ENCODE measurements at places on chromosomes 3 and 15.

- DNase-seq = no peak
Measured at GRCh38 chr15:64152507-64153387, 1.2 kb downstream of the SNX22 start.

DNA sequence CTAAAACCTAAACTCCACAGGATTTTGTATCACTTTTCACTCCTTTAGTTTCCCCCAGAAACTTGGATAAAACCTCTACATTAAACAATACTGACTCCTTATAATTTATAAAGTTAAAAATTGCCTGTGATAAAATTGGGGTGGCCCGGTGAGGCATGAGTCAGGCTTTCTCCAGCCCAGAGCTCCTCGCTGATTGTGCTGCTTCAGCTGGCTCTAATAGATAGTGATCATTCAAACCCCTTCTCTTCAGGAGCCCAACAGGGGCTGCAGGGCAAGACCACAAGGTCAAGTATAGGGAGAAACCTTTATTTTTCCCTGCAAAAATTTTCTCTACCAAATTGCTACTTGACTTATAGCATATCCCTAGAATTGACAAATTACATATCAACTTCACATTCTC lies 308.2 kb downstream of the PLCL2 start:
- DNase-seq = no peak

DNA sequence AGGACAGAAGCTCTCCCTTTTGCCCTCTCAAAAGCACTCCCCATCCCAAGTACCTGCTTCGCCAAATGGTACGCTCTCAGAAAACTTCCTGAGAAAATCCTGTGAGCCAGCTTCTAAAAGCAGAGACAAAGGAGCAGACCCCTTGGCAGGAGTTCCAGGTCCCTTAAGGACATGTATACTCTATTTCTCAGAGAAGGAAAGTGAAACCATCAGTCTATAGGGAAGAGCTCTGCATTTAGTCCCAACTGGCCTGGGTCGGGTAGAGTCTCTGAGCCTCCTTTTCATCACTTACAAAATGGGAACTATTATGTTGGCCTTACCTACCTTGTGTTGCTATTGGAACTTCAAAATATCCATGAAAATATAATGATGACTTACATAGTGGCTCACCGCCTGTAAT lies 19.7 kb downstream of the DAPK2 start:
- DNase-seq = no peak

DNA sequence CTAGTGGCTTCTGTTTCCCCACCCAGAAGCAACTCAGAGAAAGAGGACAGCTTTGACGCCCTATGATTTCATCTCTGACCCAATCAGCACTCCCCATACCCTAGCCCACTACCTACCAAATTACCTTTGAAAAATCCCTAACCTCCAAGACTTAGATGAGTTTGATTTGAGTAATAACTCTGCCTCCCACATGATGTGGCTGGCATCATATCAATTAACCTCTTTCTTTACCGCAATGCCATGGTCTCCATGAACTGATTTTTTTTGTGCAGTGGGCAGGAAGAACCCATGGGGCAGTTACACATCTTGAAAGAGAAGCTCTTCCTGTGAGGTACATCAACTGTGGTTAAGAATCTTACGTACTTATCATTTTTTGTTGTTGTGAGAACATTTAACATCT lies 25.5 kb upstream of the APOD start:
- DNase-seq = no peak

DNA sequence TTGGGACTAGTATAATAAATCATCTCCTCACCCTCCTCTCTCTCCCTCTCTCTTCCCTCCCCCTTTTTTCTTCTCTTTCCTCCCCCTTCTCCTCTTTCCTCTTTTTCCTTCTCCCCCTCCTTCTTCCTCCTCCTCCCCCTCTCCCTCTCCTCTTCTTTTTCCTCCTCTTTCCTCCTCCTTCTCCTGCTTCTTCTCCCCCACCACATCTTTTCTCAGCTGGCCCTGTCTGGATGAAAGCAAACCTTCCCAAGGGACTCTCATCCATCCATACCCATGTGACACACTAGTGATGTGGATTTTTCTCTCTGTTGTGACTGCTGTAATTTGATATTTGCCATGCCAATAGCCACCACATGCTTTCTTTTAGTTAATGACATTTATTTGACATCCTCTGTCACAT lies 127.2 kb downstream of the EBLN2 start:
- no peak for DNase-seq

DNA sequence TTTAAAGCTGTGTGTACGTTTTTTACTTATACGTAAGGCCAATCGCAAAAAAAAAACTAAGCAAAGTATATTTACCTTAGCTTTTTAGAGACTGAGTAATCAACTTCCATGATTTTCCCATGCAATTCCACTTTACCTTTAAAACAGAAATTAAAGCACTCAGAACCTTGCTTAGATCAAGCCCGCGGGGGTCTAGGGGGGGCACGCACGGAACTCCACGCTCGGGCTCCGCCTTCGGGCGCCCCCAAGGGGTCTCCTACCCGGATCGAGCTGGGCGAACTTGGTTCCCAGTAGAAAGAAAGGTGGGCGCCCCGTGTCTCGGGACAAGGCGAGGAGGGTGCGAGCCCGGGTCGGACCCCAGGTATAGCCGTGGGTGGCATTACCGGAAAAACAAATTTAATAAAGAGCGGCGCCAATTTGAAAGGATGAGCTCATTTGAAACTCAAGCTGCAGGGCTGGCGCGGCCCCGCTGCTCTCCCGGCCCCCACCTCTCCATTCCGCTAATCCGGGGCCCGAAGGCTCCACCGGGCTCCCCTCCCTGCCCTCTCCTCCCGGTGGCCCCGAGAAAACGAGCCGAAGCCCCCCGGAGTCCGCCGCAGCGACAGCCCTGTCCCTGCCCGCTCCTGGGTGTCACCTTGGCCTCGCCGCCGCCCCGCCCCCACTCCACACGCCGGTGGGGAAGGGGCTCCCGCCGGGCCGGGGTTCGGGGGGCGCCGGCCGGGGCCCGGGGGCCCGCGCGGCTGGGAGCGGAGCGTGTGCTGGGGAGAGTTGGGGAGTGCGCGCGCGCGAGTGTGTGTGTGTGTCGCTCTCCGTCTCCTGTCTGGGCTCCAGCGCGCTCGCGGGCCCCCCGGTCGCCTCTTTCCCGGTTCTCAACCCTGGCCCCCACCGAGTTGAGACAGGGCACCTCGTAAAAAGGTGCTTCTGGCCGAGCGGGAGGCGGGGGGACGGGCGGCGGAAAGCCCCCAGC lies 1.5 kb downstream of the IGF2BP2 start:
- peak; percentile 54 for DNase-seq

DNA sequence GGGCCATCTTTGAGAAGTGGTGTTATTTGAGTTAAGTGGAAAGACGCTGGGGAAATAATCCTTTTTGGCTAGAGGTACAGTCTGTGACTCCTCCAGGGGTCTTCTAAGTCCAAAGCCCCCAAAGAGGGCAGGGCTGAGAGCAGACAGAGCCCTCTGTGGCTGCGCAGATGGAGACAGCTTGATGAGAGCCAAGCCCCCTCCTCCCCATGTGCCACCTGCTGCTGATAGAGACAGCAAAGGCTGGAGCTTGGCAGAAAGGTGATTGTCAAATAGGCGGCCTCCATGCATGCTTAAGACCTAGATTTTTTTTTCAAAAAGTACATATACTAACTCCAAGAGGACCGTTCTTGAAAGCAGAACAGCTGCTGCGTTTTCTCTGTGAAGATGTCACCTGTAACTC lies 72.4 kb downstream of the CRYGS start:
- DNase-seq = no peak

GRCh38 chr3:138862924-138863775 lies 28.4 kb upstream of the PIK3CB start:
- DNase-seq = peak; percentile 66

GRCh38 chr15:99645951-99646350 lies 80.2 kb downstream of the MEF2A start:
- DNase-seq = no peak

DNA sequence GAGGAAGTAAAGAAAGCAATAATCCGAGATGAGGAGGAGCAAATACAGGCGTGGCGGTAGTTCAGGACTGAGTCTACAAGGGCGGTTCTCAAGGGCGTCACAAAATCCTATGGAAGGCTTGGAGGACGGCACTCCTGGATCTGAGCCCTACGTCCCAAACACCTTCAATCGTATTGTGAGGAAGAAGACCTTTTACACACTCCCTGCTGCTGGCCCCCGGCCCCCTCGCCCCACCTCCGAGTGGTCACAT lies 747 bp downstream of the PLD1 start:
- DNase-seq = peak; percentile 62

GRCh38 chr15:57957113-57957512 lies 108.4 kb downstream of the ALDH1A2 start:
- no peak for DNase-seq

- DNase-seq = no peak
Measured at GRCh38 chr15:88161636-88162035, 94.9 kb downstream of the NTRK3 start.
